ENCODE measurements at places on chromosomes 2 and 18. TPM values are rescaled to one million over a fixed set of nuclear protein-coding genes. Genes with fewer than 3 reads are reported as not detected.

Gene GALNT5
- 8.5 TPM for total RNA-seq

Gene SMAD7
- total RNA-seq = 26.5 TPM

Gene GAREM2
- total RNA-seq = 1.5 TPM

Gene DARS1
- total RNA-seq = 81.1 TPM

Gene ASB3
- 7.0 TPM for total RNA-seq

Gene CCDC74B
- 0.31 TPM for total RNA-seq

Gene PUM2
- 29.3 TPM for total RNA-seq

Gene TRABD2A
- total RNA-seq = not detected
